ENCODE measurements at places on chromosomes 12 and 14.
A peak's percentile ranks its signal among the peaks of the same experiment; 100 is the strongest.

DNA sequence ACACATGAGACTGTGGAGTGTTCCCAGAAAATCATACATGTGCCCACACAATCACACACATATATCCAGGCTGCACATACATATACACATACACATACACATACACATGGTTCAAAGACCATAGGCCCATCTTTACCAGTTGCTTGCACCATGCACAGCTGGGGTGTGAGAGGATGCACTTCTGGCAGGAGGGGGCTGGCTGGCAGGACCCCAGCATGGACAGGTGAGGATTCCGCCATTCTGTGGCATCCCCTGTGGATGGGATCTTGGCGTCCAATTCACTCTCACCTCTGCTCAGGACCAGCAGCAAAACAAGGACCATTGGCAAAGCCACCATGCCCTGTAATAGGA is 7.0 kb downstream of the ITGB7 start:
- no peak for DNase-seq

GRCh38 chr12:96701856-96702255 is 205.2 kb upstream of the NEDD1 start:
- DNase-seq, result no peak

GRCh38 chr12:88957358-88957757 is 377.1 kb upstream of the KITLG start:
- no peak for DNase-seq

- no peak for DNase-seq
These were observed 283.4 kb upstream of the ATP2B1 start for GRCh38 chr12:89991807-89992590.

DNA sequence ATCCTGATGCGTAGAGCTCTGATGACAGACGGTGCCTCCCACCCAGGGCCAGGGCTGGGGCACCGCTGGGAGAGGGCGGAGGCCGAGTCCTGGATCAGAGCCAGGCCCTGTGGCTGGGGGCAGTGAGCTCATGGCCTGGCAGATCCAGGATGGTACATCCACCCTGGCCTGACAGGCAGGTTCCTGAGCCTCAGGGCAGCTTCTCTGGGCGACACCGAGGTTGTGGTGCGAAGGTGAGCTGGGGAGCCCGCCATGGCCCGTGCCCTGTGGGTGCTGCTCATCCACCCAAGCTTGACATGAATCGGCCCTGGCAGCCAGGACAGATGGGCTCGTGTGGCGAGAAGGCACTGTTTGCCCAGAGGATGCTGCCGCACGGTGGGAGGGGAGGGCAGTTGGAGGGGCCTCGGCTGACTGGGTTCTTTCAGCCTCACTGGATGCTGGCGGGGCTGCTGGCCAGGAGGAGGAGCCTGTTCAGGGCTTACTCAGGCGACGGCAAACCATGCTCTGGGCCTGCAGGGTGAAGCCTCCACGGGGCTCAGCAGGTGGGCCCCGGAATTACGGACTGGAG is 16.6 kb downstream of the LRTM2 start:
- DNase-seq, result no peak

DNA sequence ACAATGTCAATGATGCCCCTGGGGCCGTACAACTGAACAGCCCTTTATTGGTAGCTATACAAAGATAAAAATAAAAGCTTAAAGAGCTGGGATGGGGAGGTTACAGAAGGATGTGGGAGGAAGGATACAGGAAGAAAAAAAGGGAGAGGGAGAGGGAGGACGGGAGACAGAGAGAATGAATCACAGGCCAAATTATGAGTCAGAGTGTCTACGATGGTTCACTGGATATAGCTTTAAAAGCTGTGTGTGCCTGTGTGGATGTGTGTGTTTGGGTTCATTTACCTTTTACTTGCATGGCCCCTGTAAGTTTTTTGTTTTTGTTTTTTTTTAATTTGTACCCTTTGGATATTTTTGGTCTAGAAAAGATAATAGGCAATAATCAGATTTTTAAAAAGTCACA is 111.9 kb downstream of the CCDC60 start:
- DNase-seq, result no peak

DNA sequence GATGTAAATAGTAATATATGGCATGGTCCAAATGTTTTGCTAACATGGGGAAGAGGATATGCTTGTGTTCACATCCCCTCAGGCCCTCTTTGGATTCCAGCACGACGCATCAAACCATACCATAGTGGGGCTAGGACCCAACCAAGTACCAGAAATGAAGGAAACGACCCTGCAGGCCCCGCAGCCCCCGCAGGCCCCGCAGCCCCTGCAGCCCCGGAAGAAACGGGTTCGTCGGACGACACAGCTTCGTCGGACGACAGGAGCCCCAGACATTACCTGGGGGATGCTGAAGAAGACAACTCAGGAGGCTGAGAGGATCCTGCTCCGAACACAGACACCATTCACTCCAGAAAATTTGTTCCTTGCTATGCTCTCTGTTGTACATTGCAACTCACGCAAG is 119.9 kb downstream of the PPHLN1 start:
- DNase-seq, result no peak

DNA sequence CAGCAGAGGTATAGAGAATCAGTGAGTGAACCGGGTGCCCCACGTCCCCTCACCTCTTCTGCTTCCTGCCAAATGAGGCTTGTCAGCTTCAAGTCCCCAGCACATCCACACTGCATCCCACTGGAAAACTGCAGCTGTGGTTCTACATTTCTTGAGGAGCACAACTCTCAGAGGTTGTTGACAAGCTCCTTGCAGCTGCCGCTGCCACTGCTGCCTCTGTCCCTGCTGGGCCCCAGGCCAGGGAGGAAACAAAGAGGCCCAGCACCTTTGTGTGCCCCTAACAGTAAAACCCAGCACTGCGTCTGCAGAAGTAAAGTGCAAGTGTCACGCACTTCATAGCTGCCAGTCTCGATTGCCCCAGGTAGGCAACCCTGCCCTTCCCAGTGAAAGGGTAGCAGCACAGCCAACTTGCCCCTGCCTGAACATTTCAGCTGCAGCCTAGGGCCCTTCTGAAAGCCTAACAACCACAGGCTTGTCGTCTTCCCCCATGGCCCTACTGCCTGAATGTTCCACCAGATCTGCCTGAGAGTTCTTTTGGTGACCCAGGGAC is 1162.1 kb upstream of the USP15 start:
- DNase-seq, result no peak

- DNase-seq, result no peak
These were observed 139.5 kb upstream of the AEBP2 start for GRCh38 chr12:19299765-19300164.

- DNase-seq, result no peak
These were observed 635.7 kb upstream of the FLRT2 start for GRCh38 chr14:84894254-84894653.

- DNase-seq, result no peak
These were observed 6.8 kb downstream of the FAM216A start for GRCh38 chr12:110475426-110475825.

GRCh38 chr12:81000831-81001230 is 63.1 kb upstream of the LIN7A start:
- DNase-seq, result no peak

- DNase-seq, result no peak
These were observed 250.5 kb downstream of the DPF3 start for GRCh38 chr14:72643317-72643801.

DNA sequence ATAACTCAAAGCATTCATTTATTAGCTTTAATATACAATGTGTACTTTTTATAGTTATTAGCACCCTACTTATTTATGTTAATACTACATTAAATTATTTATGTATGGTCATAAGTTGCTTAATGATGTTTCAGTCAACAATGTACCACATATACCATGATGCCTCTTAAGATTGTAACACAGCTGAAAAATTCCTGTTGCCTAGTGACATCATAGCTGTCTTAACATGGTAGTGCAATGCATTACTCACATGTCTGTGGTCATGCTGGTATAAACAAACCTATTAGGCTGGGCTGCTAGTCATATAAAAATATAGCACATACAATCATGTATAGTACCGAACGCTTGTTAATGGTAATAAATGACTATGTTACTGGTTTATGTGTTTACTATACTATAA is 120.4 kb downstream of the ANO6 start:
- no peak for DNase-seq

- DNase-seq, result no peak
These were observed 382.3 kb downstream of the PCNX1 start for GRCh38 chr14:71289536-71289935.

DNA sequence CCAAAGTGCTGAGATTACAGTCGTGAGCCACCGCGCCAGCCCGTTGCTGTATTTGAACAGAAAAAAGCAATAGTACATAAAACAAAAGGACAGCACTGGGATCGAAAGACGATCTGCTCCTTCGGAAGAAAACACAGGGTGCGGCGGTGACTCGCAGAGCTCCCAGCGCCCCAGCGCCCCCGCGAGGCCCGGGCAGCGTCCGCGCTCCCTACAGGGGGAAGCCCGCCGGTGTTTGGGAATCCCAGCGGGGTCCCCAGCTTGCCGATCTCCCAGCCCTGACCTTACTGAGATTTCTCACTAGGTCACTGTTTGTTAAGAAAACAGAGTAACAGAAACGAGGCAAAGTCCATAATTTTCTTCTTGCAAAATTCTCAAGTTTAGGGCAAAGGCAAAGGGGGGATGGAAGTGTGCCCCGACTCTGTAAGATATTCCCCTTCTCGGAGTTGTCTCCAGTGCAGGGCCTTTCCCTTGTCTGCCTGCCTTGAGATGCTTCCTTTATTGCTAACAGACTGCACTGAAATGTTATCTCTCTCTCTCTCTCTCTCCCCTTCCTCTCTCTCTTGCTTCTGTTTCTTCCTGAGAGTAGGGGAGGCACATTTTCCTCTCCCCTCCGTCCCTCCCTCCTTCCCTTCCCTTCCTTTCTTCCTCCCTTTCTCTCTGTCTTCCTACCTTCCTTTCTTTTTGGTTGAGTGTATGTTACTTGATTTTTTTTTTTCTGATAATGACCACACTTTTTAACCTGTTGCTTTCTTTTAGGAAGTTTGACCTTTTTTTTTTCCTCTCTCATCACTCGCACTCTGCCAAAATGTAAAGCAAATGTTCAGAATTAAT is 91.9 kb downstream of the TMEM30B start:
- DNase-seq, result peak; percentile 67

- DNase-seq, result no peak
These were observed 107.9 kb downstream of the CAND1 start for GRCh38 chr12:67377021-67377420.

GRCh38 chr14:49962621-49963020 is 69.7 kb downstream of the ARF6 start:
- DNase-seq, result no peak

DNA sequence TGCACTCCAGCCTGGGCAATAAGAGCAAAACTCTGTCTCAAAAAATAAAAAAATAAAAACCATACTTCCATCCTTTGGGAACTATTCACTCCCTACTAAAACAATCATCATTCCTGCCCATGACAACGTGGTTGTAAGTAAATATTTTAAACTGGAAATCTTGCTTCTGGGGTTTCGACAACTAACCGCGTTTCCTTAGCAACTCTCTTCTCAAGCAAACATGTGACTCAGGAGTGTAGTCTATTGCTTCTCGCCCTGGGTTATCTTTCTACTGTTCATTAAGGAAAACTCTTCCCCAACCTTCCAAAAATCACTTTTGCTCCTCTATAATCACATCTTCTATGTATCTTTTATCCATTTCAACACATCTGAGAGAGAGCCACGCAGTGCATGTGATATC is 21.8 kb downstream of the APPL2 start:
- no peak for DNase-seq

GRCh38 chr12:48813465-48814261 is 4.6 kb upstream of the CACNB3 start:
- no peak for DNase-seq

- DNase-seq, result no peak
These were observed 249.2 kb upstream of the PWP1 start for GRCh38 chr12:107436376-107436775.

DNA sequence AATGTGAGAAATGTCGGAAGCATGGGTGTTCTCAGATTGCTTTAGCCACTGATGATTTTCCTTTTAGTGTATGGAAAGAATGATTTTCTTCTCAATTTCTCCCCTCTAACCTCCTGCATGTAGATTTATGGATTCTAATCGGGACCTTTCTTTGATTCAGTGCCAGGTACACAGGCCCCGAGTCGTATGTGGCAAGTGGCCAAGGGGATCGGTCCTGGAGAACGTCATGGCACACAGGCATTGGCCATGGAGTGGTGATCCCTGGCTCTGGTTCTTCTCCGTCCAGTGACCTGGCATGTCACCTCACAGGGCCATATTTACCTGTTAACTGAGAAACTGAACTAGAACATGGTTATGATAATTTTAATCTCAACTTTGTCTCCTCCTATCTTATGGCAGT is 58.1 kb downstream of the ETV6 start:
- DNase-seq, result no peak

DNA sequence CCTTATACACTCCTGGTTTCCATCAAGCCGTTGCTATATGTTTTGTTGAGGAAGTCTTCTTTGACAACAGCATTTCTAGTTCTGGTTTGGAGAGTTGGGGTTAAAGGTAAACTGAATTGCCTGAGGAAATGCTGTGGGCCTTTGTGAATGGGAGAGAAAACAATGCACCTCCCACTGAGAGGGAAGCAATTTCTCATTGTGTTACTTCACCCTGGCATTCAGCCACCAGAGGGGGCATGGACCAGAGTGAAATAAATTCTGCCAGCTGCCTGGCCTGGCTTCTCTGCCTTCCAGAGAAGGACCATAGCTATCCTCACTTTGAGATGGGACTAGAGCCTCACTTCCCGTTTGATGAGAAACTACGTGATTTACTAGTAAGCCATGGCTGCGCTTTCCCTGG is 475.3 kb downstream of the EGLN3 start:
- peak; percentile 49 for DNase-seq

GRCh38 chr14:36874396-36875138 is 212.9 kb downstream of the PAX9 start:
- DNase-seq, result no peak

GRCh38 chr12:44193281-44193680 is 357.4 kb downstream of the TMEM117 start:
- no peak for DNase-seq

DNA sequence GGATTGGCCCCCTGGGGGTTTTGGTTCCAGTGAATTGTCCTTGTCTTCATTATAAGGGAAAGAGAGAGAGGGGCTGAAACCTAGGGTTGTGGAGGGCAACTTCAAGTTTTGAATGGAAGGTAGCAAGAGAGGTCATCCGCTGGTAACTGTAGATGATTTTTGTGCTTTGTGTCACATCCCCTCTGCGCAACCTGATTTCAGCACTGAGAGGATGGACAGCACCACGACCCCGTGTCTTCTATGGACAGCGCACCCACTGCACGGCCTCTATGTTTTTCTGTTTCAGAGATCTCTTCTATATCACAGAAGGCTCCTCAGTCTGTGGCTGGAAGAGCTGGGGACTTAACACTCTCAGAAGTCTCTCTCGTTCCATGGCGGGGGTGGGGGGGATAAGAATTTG is 127.0 kb upstream of the RPH3A start:
- peak; percentile 56 for DNase-seq

- DNase-seq, result no peak
These were observed 8.1 kb downstream of the L2HGDH start for GRCh38 chr14:50303744-50304471.

DNA sequence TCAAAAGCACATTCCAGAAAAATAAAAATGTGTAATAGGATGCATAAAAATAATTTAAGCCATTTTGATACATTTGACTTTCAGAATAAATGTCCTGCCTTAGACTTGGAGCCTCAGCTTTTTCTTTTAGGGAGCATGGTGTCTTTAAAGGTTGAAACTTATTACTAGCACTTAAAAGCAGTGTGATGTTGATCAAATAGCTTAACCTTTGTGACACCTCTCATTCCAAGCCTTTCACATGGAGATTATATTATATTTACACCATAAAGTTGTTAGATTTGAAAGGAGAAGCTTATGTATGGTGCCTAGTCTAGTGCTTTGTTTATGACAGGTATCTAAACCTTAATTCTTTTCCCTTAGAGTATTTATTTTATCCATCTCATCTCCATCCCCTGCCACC is 61.9 kb downstream of the KTN1 start:
- DNase-seq, result no peak

- no peak for DNase-seq
These were observed 213.1 kb downstream of the AEBP2 start for GRCh38 chr12:19652386-19652785.

Measured in HEK293T (cell line).